Lower lobe of right lung (tissue), 2 donors: ENCODE measurements at places on chromosomes 13 and 19. TPM values are rescaled to one million over a fixed set of nuclear protein-coding genes. Genes with fewer than 3 reads are reported as not detected.

TMEM147 gene
- 81.6 TPM for total RNA-seq

GSX1 gene
- total RNA-seq: not detected

ZNF492 gene
- 0.24 TPM for total RNA-seq

PNMA8A gene
- total RNA-seq: 1.5 TPM

ACTMAP gene
- 17.6 TPM for total RNA-seq

ERICH4 gene
- total RNA-seq: not detected

CKM gene
- total RNA-seq: 0.24 TPM

RNF17 gene
- not detected for total RNA-seq

DNA sequence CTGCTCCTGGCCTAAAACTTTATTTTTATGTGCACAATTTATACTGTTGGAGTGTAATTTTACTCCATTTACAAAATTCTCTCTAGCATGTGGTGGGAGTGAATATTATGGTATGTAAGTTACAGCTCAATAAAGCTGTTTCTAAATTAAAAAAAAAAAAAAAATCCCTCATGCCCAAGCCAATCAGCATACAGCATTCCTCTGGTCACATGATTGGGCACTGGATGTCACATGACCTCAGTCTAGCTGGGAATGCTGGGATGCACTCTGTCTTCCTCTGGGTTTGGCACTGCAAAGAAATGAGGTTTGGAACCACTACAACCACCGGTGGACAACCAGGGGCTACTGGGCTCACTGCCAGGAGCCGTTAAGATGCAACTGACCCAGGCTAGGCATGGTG lies 67.6 kb downstream of the ZNF557 start:
- H3K36me3 ChIP-seq: peaks cover 37% of the 10 kb centered on the region
- H3K4me1 ChIP-seq: no peaks in the 10 kb centered on the region
- H3K27ac ChIP-seq: no peak overlapping the region
- DNase-seq: no peak

- no peak for DNase-seq
- no peaks in the 10 kb centered on the region for H3K36me3 ChIP-seq
- peaks cover 4% of the 10 kb centered on the region for H3K27me3 ChIP-seq
These were observed 24.4 kb downstream of the PLA2G4C start for GRCh38 chr19:48085904-48086864.

- no peak for DNase-seq
- no peaks in the 10 kb centered on the region for H3K27me3 ChIP-seq
- H3K4me1 ChIP-seq: peaks cover 54% of the 10 kb centered on the region
- no peaks in the 10 kb centered on the region for H3K36me3 ChIP-seq
These were observed 89.5 kb upstream of the RFC3 start for GRCh38 chr13:33728271-33729037.

DNA sequence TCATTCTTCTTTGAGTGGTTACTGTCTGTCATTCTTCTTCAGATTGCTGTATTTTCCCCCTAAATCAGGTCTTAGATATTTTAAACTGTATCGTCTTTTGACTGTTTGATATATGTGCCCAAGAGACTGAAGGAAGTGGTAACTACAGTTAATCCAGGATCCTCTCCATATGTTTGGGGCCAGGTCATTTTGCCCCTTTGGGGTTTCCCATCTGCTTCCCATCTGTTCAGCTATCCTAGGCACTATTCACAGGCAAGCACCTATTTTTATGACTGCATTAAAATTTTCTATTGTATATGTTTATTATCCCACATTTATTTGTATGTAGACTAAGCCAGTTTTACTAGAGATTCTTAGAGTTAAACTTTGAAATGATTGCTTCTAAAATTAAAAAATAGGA lies 244.2 kb downstream of the PCCA start:
- H3K4me1 ChIP-seq: no peaks in the 10 kb centered on the region
- H3K27me3 ChIP-seq: no peaks in the 10 kb centered on the region
- H3K4me3 ChIP-seq: no peak overlapping the region
- no peak for DNase-seq

DNA sequence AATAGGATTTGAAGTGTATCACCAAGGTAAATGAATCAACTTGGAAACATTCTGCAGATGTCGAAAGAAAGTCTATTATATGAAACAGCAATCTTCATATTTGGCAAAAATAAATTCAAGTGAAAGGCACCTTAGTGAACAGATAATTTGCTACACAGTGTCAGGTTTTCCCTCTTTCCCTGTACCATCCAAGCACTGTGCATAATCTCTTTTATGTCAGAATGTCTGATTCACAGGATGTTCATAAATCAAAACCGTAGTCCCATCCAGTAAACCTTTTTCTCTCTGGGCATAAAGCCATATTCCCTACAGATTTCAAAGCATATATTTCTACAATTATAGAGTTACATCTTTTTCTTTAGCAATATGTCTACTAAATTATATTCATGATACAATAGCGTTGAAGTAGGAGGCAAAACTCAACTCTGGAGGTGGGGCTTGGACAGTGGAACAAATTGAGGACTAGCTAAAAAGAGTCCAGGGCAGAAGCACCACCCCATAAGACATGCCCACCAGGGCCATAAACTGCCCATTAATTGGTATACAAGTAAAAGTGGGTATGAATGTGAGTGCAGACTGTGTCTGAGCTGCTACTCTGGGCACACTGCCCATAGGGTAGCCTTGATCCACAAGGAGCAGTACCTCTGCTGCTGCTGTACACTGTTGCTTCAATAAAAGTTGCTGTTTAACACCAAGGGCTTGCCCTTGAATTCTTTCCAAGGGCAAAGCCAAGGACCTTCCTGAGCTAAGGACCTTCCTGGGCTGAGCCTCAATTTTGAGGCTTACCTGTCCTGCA lies 72.1 kb upstream of the MYCBP2 start:
- DNase-seq: no peak
- H3K27me3 ChIP-seq: no peaks in the 10 kb centered on the region
- H3K27ac ChIP-seq: no peak overlapping the region
- no peaks in the 10 kb centered on the region for H3K4me1 ChIP-seq
- no peaks in the 10 kb centered on the region for H3K36me3 ChIP-seq

DNA sequence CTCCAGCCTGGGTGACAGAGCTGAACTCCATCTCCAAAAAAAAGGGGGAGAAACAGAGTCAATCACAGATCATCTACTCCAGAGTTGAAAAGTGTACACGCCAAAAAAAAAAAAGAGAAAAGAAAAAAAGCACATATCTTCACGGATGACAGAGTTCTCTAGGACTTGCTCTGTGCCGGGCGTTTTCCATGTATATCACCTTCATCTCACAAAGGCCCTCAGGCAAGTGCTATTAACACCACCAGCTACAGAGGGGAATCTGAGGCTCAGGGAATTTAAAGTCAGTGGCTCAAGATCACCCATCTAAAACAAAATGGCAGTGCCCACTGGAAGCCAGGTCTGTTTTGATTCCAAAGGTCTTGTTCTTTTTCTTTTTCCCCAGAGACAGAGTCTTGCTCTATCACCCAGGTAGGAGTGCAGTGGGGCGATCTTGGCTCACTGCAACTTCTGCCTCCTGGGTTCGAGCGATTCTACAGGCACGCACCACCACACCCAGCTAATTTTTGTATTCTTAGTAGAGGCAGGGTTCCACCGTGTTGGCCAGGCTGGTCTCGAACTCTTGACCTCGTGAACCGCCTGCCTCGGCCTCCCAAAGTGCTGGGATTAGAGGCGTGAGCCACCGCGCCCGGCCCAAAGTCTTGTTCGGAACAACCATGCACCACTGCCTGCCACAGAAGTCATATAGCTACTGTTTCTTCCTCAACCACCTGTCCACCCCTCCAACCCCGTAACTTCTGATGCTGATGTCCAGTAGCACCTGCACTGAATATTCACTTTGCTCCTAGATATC lies 42.2 kb downstream of the SAE1 start:
- H3K27me3 ChIP-seq: no peaks in the 10 kb centered on the region
- peaks cover 25% of the 10 kb centered on the region for H3K4me1 ChIP-seq
- DNase-seq: no peak
- no peak overlapping the region for H3K27ac ChIP-seq

GRCh38 chr13:22114630-22115311 lies 443.9 kb downstream of the FGF9 start:
- no peaks in the 10 kb centered on the region for H3K4me1 ChIP-seq
- DNase-seq: peak; percentile 60
- no peaks in the 10 kb centered on the region for H3K36me3 ChIP-seq
- no peak overlapping the region for H3K27ac ChIP-seq
- H3K4me3 ChIP-seq: no peak overlapping the region

- no peak overlapping the region for H3K27ac ChIP-seq
- no peaks in the 10 kb centered on the region for H3K36me3 ChIP-seq
- no peaks in the 10 kb centered on the region for H3K4me1 ChIP-seq
- H3K4me3 ChIP-seq: no peak overlapping the region
- H3K27me3 ChIP-seq: no peaks in the 10 kb centered on the region
- no peak for DNase-seq
These were observed 39.7 kb upstream of the USP12 start for GRCh38 chr13:27211271-27211670.

- peaks cover 37% of the 10 kb centered on the region for H3K36me3 ChIP-seq
- no peak for DNase-seq
- no peaks in the 10 kb centered on the region for H3K27me3 ChIP-seq
- H3K4me3 ChIP-seq: no peak overlapping the region
- H3K27ac ChIP-seq: no peak overlapping the region
These were observed 2.0 kb downstream of the ZNF550 start for GRCh38 chr19:57557659-57558058.

DNA sequence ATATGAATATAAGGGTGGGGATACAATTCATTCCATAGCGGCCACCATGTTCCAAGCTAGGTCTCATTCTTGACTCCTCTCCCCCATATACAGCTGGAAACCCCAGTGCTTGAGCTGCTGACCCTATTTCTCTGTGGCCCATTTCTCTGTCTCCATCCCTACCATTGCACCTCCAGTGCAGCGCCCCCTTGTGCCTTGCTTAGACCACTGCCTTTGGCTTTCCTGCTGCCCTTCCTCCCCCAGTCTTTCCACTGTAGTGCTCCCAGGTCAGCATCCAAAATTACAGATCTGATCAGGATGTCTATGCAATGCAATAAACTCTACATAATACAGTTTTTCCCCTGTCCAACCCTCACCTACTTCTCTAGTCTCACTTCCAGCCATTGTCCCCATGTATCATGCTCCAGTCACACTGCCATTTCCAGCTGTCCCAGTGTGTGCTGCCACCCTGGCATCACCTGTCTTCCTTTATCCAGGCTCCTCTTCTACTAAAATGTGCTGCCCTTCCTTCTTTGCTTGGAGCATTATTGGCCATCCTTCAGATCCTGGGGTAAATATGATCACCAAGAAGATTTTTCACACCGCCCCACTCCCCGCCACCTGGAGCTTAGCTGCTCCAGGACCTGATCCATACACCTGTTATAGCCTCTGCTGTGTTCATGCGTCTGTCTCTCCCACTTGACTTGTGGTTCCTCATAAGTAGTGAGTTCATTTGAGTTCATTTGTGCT lies 199.4 kb upstream of the IPO5 start:
- DNase-seq: no peak
- no peaks in the 10 kb centered on the region for H3K27me3 ChIP-seq
- no peak overlapping the region for H3K27ac ChIP-seq
- H3K4me1 ChIP-seq: no peaks in the 10 kb centered on the region
- no peak overlapping the region for H3K4me3 ChIP-seq

- no peaks in the 10 kb centered on the region for H3K27me3 ChIP-seq
- H3K36me3 ChIP-seq: no peaks in the 10 kb centered on the region
- no peak overlapping the region for H3K27ac ChIP-seq
- peak overlapping the region; percentile 53 for H3K4me3 ChIP-seq
- DNase-seq: peak; percentile 69
These were observed 58.3 kb downstream of the GPALPP1 start for GRCh38 chr13:45047394-45048310.

- peaks cover 20% of the 10 kb centered on the region for H3K27me3 ChIP-seq
- peaks cover 20% of the 10 kb centered on the region for H3K4me1 ChIP-seq
- H3K4me3 ChIP-seq: no peak overlapping the region
- H3K36me3 ChIP-seq: no peaks in the 10 kb centered on the region
- DNase-seq: peak; percentile 86
These were observed 4.0 kb upstream of the NKPD1 start for GRCh38 chr19:45164577-45165335.

DNA sequence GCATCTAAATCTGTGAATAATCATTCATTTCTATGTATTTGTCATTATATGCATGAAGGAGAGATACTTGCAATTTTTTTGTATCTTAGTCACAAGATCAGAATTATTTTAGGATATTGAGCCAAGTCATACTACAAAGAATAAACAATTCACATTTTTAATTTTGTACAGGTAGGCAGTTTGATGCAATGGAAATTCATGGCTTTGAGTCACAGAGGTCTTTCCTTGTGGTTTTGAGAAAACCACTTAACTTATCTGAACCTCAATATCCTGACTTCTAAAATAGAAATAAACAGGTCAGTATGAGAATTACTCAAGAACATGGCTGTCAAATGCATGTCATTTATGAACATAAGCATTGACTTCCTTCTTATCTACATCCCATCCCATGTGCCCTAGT lies 221.4 kb upstream of the SLC10A2 start:
- H3K27me3 ChIP-seq: no peaks in the 10 kb centered on the region
- H3K4me3 ChIP-seq: no peak overlapping the region
- no peak for DNase-seq
- no peaks in the 10 kb centered on the region for H3K36me3 ChIP-seq

- H3K36me3 ChIP-seq: peaks cover 5% of the 10 kb centered on the region
- H3K4me3 ChIP-seq: peak overlapping the region; percentile 76
- peak overlapping the region; percentile 91 for H3K27ac ChIP-seq
- peak; percentile 86 for DNase-seq
These were observed 1.1 kb upstream of the KCTD15 start for GRCh38 chr19:33795370-33796163.

DNA sequence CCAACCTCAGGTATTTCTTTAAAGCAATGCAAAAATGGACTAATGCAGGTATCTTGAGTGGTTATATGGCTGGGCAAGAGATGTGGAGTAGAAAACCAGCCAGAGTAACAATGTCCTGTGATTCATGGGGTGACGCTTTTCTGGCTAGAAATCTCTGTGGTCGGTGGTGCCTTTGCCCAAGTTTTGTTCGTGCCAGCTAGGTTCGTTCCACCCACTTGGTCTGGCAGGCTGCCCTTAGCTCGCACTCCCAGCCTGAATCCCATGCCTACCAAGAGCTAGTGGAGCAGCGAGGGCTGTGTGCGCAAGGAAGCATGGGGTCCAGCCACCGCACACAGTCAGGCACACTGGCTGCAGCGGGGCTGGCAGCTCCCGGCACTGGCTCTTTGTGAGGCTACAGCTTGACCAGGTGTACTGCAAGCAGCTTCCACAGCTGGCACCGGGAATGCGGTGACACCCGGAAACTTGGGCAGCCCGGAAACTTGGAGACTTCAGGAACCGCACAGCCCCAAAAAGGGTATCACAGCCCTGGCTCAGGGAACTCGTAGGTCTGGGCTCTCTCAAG lies 349.6 kb upstream of the PCDH20 start:
- H3K36me3 ChIP-seq: no peaks in the 10 kb centered on the region
- H3K4me3 ChIP-seq: no peak overlapping the region
- H3K27ac ChIP-seq: no peak overlapping the region
- H3K27me3 ChIP-seq: no peaks in the 10 kb centered on the region

- no peaks in the 10 kb centered on the region for H3K27me3 ChIP-seq
- no peak overlapping the region for H3K4me3 ChIP-seq
- no peak overlapping the region for H3K27ac ChIP-seq
- no peak for DNase-seq
- peaks cover 4% of the 10 kb centered on the region for H3K4me1 ChIP-seq
- peaks cover 67% of the 10 kb centered on the region for H3K36me3 ChIP-seq
These were observed 85.6 kb upstream of the MCF2L start for GRCh38 chr13:112883241-112883945.

GRCh38 chr13:99997702-99998214 lies 16.2 kb downstream of the ZIC2 start:
- no peaks in the 10 kb centered on the region for H3K4me1 ChIP-seq
- no peaks in the 10 kb centered on the region for H3K36me3 ChIP-seq
- H3K27me3 ChIP-seq: peaks cover 91% of the 10 kb centered on the region
- DNase-seq: no peak
- H3K27ac ChIP-seq: no peak overlapping the region
